ENCODE measurements at places on chromosomes 5 and 9.
A peak's percentile ranks its signal among the peaks of the same experiment; 100 is the strongest.

- peak; percentile 82 for DNase-seq
These were observed 130.3 kb downstream of the RGS3 start for GRCh38 chr9:113593682-113594281.

- no peak for DNase-seq
These were observed 495.2 kb upstream of the GRIA1 start for GRCh38 chr5:152995214-152995725.

GRCh38 chr5:45109062-45109461, 300.3 kb downstream of the MRPS30 start:
- DNase-seq: no peak

DNA sequence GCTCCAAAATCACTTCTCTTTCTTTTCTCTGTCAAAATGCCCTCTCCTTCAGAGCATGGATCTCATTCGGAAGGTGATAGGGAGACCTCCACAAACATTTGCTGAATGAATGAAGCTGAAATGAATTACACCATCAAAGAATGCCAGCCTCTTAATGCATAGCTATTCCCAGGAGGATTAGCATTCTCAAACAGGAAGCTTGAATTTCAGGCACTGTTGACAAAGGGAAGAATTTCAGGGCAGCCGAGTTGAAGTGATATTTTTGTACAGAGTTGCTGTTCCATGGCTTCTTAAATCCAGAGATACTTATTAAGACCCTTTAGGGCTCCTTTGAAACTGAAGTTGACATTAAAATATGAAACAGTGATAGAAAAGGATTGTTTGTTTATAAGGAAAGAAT, 18.8 kb downstream of the HBEGF start:
- DNase-seq: no peak

- DNase-seq: no peak
These were observed 101.7 kb upstream of the FCN2 start for GRCh38 chr9:134778841-134779411.

- no peak for DNase-seq
These were observed 60.3 kb upstream of the RNU6ATAC start for GRCh38 chr9:134224567-134225093.

DNA sequence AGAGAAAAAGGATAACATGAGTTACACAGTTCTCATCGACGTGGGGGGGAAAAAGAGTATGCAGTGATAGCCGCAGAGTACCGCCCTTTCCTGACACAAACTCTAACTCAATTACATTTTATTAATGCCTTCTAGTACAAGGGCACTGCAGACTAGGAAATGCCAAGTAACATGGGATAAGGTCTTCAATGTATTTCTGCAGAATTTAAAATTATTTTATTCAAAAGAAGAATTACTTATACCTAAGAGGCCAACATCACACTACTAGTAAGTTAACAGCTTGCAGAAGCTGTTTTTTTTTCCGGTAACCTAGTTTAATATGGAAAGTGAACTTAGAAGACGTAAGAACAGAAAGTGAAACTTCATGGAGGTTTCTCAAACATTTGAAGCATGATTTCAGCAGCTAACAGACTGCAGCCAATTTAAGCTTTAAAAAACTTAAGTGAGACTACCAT, 3.9 kb downstream of the SETX start:
- no peak for DNase-seq

- peak; percentile 83 for DNase-seq
These were observed 47.0 kb upstream of the PLIN2 start for GRCh38 chr9:19174127-19174912.

DNA sequence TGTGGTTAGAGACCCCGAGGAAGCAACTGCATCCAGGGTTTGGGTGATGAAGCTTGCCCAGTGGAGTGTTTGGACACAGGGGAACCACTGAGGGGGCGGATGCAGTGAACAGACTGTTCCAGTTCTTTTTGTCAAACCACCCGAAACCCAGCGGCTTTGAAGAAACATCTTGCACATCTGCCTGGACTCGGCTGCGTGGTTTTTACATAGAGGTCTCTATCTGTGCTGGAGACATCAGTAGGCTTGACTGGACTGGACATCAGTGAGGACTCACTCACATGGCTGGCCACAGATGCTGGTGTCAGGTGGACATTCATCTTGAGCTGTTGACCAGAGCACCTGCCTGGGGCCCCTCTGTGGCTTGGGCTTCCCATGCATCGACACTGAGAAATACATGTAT, 15.3 kb upstream of the SPATA31E1 start:
- no peak for DNase-seq

GRCh38 chr5:116157902-116158301, 73.1 kb downstream of the COMMD10 start:
- no peak for DNase-seq

- no peak for DNase-seq
These were observed 420.8 kb upstream of the IRX4 start for GRCh38 chr5:2303431-2304100.

DNA sequence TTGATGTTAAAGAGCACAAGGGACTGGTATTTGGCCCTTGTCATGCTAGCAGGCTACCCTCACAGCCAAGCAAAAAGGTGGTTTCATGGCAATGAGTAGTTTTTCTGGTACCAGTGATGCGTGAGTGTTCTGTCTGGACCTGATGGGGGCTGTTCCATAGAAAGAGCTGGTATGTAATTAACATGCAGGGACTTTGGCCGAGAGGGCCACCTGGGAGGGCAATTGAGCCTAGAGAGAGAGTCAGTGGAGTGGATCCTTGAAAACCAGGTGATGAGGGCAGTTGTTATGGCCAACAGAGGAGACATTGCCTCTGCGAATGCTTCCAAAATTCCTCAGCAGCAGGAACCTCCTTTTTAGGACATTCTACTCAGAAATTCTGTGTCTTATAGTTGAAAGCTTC, 383.3 kb downstream of the PSAT1 start:
- DNase-seq: no peak

DNA sequence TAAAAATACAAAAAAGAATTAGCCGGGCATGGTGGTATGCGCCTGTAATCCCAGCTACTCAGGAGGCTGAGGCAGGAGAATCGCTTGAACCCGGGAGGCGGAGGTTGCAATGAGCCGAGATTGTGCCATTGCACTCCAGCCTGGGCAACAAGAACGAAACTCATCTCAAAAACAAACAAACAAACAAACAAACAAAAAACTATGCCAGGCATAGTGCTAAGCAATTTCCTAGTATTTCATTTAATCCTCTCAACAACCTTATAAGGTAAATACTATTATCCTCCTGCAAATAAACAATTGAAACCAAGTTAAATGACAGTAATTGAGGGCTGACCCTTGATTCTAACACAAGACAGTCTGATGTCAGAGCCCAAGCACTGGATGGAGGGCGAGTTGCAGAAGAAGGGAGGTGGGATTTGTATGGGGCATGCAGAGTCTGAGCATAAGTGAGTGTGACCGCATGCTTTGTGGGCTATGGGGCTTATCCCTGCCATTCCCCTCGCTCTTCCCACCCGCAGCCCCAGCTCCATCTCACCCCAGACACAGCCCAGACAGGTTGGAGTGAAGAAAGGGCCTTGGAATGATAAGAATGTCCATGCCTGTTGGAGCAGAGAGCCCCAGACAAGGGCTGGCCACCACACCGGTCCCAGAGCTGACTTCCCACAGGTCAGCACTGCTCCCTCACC, 24.3 kb upstream of the RPS14 start:
- no peak for DNase-seq

DNA sequence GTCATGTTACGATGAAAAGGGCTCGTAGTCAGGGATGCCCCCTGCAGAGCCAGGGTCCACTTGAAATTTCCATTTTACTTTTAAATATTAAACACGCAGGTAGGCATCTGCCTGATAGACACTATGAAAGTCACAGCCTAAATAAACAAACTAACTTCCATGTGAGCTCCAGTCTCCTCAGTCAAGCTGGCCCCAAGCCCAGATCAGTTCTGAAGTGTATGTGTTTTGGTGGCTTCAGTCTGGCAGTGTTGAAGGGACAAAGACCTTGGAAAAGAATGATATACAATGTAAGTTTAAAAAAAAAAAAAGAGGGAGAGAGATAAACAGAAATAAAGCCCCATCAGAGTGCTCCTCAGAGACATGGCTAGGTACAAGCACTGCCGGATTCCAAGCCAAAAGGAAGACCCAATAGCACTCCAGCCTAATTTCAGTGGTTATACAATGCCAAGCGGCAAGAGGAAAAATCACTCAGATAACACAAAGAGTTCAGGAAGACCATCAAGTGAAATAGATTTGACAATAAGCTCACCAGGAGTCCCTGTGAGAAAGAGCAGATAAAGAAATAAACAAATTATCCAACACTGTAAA, 181.0 kb downstream of the BNC2 start:
- DNase-seq: peak; percentile 27

DNA sequence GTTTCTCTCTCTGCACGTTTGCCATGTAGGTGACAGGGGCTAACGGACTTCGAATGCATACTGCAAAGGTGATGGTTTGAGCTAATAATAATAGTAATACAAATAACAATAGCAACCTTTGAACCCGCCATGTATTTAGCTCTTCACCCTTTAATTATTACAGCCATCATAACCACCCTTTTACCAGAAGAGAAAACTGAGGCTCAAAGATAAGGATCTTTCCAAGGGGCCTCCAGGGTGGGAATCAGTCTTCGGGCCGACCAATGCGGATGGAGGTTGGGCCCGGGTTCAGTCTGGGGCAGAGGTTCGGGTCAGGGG, 494 bp downstream of the CDKN2AIPNL start:
- no peak for DNase-seq

DNA sequence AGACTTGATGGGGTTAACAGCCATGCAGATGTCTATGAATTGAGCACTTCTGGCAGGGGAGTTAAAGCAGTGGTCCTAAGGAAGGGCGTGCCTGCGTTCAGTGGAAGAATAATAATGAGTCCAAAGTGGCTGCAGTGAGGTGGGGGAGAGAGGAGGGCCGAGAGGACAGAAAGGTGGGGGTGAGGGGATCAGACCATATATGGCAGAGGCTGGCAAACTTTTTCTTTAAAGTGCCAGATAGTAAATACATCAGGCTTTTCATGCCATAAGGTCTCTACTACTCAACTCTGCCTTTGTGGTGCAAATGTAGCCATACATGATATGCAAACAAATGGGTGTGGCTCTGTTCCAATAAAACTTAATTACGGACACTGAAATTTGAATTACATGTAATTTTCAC, 77.1 kb downstream of the STRBP start:
- no peak for DNase-seq

All from gastrocnemius medialis (tissue), 4 donors.